NCI-H1417 treated with DMSO at 0.1 percent for 48 hours (cell line): ENCODE measurements at places on chromosomes 1 and 21.

- no peak for DNase-seq
Measured at GRCh38 chr1:218439541-218440295, 94.6 kb downstream of the TGFB2 start.

DNA sequence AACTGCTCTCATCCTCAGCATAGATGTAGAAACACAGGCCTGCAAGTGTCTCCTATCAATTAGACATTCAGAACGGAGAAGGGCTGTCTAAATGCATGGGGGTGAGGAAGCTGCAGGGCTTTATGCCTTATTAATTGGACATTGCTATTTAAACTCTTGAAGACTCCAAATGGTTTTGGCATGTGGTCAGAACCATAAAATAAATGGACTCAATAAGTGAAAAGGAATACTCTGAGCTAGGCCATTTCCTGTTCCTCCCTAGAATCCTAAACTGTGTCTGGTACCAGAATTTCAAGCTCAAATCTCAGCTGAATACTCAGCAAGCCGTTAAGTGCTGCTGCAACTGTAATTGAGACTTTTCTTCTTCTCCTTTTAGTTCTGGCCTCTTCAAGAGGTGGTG is 80.4 kb upstream of the C1orf87 start:
- no peak for DNase-seq

DNA sequence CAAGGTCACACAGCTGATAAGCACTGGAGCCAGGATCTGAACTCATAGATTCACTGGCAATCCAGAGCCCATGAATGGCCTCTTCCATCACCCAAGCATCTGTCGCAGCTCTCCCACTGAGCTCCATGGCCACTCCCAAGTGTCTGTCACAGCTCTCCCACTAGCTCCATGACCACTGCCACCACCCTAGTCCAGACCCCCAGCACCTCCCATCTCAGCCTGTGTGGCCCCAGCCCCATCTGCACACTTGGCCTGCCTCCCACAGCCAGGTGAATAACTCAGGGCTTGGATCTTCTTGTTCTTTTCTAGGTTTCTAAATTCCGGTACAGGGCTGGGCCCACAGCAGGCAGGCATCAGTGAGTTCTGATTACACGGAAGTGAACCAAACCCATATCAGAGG is 76.0 kb downstream of the GLIS1 start:
- no peak for DNase-seq

DNA sequence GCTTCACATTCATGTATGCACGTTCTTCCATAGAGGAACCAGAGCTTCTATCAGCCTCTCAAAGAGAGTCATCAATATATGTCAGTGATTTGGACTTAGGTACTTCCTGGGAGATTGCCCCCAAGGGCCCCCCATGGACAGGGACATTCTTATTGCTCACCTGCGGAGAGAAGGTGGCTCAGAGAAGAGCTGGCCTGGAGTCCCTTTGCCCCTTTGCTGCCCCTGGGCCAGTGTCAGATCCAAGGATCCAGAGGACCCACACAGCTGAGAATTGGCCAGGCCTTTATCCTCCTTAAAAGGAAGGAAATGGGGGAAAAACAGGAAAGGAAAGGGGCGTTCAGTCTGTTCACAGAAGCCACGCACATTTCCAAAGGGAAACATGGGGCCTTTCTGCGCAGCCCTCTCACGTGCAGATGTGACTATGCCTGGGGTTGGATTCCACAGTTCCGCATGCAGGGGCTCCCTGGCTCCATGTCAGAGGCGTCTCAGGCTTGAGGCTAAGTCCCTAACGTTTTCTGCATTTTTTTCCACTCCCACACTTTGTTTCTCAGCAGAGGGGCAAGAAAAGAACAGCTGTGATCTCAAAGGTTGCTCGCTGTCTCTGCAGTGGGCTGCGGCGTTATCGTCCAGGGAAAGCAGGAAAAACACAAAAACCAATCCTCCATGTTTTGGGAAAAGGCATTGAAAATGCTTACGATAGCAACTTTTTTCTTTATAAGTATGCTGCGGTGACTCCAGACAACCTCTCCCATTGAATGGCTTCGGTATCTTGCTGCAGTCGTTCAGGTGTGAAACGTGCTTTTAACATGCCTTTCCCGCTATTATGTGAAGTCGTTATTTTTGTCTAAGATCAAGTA is 5.9 kb downstream of the C1orf226 start:
- DNase-seq: no peak

GRCh38 chr1:109133815-109134214 is 19.9 kb downstream of the ELAPOR1 start:
- DNase-seq: no peak

GRCh38 chr1:182080955-182081582 is 19.6 kb upstream of the ZNF648 start:
- DNase-seq: peak; percentile 3

DNA sequence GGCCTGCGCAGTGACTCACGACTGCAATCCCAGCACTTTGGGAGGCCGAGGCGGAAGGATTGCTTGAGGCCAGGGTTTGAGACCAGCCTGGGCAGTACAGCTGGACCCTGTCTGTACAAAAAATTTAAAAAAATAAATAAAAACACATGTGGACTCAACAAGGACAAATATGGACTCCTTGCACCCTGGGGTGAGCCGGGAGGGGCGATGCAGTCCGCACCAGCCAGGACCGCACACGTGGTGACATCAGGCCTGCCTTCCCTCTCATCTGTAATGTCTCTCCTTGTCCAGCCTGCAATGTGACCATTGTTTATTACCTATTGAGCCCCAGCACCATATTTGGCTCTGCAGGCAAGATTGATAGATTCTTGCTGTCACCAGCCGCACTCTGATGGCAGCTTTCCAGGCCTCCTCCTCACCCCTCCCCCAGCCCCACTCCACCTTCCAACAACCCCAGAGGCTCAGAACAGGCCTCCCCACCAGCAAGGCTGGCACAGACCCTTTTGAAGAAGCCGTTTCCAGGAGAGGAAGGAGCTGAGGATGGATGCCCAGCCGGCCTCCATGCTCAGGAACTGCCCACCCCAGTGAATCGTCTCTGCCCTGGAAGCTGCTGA is 55.2 kb downstream of the IRF2BP2 start:
- DNase-seq: no peak

DNA sequence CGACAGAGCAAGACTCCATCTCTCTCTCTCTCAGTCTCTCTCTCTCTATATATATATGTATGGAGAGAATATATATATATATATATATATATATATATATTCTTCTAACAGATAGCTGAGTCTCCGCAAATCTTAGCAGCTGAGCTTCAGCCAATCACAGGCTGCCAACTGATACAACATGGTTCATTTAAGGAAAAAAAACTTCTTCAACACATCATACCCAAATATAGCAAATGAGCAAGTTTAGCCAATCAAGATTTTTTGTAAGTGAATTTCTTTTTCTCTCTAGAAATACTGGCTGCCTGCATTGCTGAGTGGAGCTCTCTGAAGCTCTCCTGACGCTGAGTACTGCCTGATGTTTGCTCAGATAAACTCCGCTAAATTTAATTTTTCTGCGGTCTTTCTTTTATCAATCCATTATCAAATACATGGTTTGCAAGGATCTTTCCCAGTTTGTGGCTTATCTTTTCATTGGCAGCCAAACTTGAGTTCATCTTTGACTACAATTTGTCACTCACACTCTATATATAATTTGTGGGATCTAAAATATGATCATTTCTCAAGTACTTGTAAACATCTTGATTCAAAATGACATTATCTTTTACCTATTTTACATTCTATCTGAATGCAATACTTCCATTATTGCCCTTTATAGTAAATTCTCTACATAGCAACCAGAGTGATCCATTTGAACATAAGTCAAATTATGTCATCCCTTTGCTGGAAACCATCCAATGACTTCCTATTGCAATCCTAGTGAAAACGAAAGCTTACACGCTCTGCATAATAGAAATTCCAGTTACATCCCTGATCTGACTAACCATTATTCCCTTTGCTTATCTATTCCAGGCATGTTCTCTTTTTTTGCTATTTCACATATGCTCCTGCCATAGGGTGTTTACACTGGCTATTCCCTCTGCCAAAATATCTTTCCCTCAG is 2131.7 kb downstream of the MRPL39 start:
- no peak for DNase-seq

- DNase-seq: no peak
Measured at GRCh38 chr1:24742090-24742938, 2.9 kb upstream of the CLIC4 start.

DNA sequence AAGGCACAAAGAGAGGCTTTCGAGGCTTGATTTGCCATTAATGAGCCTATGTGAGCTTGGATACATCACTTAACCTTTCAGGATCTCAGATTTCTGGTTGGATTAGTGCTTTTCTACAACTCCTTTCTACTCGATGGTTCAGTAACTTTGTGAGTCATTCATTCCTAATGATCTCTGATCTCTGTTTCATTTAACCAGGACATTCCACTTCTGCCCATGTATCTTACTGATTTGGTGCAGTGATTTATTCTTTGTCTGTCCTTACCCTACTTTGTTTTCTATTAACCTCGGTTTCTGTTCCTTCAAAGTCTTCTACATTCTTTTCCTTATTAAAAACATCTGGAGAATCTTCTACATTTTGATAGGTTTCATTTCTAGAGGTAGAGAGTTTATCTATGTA is 94.6 kb upstream of the ZBTB18 start:
- no peak for DNase-seq

DNA sequence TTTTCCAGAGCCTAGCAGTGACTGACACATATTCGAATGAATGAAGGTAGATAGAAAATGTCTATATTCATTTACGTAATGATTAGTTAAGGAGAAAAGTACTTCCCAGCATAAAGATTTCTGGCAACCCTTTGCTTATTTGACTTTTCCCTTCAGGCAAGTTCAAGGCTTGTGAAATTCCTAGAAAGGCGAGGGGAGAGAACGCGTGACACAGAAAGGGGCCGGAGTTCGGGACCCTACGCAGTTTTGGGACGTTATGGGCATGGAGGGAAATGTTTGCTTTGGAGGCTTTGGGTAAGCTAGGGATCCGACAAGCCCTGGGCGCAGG is 472 bp upstream of the USP25 start:
- DNase-seq: no peak

- no peak for DNase-seq
Measured at GRCh38 chr1:6819246-6820040, 34.2 kb downstream of the CAMTA1 start.

DNA sequence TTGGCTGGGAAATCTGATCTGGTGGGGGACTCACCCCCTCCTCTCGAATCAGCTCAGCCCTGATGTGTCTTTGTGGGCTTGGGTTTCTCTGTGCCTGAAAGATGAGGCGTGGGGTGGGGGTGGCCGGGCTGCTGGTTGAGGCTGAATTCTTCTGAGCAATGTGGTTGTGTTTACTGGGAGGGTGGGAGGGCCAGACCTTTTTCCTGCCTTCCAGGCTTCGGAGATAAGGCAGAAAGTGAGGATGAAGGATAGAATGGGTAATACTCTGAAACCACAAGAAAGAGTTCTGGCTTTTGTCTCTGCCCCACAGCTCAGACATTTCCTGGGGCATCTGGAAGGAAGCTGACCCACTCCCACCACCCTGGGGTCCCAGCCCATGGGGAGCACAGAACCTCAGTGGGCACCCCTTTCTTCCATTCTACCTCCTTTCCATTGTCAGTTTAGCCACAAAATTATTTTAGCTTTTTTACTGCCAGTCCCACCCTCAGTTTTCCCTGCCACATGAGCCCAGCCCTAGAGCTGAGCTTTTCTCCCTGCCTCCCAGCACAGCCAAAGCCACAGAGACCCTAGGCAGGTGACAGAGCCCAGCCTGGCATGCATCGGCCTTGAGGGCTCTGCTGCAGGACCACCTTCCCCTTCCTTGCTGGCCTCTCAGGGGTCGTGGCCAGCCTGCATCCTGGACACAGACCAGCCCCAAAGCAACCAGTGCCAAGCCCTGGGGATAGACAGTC is 11.2 kb downstream of the ALX3 start:
- DNase-seq: no peak

GRCh38 chr1:116268211-116268610 is 104.8 kb upstream of the ATP1A1 start:
- DNase-seq: no peak

GRCh38 chr21:36501589-36501892 is 21.6 kb upstream of the CLDN14 start:
- DNase-seq: no peak

DNA sequence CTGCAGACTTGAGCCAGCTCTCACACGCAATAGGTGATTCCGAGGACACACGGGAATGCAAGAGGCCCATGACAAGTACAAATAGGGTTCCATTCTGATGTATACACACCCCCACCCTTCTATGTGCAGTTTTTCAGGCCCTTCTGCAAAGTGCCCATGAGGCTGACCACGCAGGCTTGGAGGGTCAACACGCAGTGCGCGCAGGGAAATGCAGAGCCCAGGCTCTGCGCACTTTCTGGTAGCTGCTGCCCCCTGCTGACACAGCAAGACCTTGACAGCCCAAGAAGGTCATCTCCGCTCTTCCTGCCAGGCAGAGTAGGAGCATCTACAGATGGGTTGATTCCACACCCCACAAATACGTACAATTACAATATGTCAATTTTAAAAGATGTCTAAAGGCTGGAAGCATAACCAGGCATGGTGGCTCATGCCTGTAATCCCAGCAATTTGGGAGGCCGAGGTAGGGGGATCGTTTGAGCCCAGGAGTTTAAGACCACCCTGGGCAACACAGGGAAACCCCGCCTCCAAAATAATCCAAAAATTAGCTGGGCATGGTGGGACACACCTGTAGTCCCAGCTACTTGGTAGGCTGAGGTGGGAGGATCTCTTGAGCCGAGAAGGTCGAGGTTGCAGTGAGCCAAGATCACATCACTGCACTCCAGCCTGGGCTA is 18.5 kb downstream of the SH3BP5L start:
- no peak for DNase-seq

GRCh38 chr1:20166051-20166450 is 19.8 kb upstream of the UBXN10 start:
- DNase-seq: no peak
